NCI-H2107 (cell line): ENCODE measurements at places on chromosomes 12 and 14.

- no peak for DNase-seq
Observed at GRCh38 chr14:54804538-54805041, 98.0 kb downstream of the GCH1 start.

DNA sequence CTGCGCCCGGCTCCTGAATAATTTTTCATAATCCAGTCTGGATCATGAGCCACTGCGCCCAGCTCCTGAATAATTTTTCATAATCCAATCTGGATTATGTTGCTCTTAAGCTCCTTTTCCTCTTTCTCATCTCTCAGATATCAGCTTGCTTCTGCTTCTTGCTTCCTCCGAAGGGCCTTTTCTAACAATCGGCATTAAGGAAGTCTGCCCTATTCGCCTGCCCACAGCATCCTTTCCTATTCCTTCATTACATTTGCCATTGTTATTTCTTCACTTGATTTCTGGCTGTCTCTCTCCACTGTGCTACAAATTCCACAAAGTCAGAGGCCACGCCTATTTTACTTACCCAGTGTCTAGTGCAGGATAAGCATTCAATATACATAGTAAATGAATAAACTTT is 83.5 kb downstream of the TTC7B start:
- DNase-seq, result no peak

GRCh38 chr14:104304451-104305351 is 166.3 kb downstream of the KIF26A start:
- DNase-seq, result no peak

DNA sequence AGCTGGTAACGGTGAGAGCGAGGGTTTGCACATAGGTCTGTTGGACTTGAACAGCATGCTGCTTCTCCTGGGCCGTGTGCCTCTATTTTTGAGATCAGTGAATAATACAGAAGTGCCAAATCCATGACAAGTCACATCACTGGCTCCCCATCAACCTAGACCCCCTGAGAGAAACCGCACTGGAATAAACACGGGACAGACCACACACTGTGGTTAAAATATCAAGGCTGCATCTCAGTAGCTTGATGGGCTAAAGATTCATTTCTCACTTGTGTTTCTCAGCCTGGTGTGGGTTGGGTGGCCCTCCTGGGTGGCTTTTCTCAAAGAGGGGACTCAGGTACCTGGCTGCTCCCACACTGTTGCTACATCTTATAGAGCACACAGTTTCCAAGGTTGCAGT is 191.0 kb downstream of the DICER1 start:
- DNase-seq, result no peak

DNA sequence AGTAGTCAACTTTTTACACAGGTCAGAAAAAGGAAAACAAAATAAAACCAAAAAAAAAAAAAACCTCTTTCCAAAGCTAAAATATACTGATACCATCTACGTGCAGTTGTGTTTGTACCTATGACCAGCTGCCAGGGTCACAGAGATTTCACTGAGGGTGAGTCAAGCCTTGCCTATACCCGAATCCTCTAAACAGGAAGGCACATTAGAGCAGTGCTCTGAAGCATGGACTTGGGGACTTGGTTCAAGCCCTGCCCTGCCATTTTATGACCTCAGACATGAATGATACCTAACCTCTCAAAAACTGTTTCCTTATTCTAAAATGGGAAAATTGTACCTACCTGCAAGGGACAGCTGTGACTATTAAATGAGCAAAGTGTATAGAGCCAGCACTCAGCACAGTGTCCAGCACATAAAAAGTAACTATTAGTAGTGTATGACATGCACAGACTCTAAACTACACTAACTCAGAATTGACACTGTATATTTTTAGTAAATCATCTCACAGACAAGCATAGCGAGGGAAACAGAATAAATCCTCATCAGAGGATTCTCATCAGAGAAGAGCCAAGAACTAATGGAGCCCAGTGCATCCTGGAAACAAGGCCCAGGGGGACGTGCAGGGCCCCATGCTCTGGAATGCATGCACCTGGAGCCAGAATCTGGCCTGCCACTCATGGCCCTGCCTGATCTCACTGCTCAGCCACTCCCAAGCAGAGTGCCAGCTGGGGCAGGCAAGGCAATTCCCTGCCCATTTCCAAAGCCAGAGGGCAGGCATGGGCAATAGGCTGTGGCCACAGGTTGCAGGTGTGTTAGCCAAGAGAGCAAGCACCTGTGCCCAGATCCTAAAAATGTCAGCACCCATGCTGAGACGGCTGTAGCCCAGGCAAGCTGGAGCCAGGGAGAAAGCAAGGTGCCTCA is 57.0 kb downstream of the NT5DC3 start:
- DNase-seq, result no peak

- no peak for DNase-seq
Observed at GRCh38 chr12:24742378-24742777, 206.5 kb downstream of the BCAT1 start.

GRCh38 chr12:62436164-62436503 is 30.5 kb upstream of the MON2 start:
- no peak for DNase-seq

DNA sequence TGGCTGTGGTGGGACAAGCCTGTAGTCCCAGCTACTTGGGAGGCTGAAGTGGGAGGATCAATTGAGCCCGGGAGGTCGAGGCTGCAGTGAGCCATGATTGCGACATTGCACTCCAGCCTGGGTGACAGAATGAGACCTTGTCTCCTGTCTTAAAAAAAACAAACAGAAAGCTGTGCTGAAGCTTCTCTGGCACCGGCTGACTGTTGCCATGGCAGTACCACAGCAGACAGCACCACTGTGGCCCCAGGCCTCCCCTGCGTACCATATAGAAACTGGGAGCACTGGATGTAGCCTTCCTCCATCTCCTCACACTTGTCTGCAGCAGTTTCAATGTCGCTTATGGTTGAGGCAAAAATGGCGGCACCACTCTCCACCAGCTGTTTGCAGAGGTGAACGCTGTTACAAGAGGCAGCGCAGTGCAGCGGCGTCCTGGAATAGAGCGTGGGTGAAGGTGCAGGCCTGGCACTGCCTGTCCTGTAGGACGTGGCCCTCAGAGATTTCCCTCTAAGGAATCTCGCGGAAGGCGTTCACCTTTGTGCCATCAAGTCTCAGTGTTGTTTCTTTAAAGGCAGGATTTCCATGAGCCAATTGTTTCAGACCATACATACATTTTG is 21.9 kb downstream of the ZFYVE21 start:
- no peak for DNase-seq

DNA sequence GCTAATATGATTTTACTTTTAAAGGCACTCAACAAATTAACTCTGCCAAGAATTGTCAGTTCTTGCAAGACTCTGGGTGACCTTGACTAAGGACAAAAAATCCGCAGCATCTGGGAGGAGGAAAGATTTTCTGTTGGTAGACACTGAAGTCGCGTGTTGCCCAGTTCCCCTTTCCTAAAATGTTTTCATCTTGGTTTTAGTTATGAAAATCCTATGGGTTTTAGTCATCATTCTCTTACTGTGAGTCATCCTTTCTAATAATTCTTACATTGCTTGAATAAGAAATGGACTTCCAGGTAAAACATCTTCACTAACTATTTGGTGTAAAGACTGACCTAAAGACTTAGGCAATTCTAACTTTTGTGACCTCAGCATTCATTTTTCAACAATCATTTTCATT is 9.1 kb downstream of the GSG1 start:
- no peak for DNase-seq

DNA sequence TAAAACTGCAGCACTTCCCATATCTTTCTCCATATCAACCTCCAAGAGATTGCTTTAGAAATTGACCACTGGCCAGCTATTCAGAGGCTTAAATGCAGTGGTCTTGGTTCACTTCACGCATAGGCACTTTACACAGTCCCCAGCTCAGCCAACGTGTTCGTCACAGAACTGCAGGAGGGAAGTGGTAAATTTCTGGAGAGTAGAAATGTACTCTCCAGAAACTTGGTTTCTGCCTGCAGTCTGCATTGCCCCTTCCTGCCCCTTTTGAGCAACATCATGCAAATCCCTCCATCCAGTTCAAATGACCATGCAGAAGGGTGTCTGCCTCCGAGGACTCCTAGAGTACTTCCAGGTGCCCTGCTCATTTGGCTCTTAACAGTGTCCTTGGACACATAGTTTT is 42.7 kb upstream of the NEDD1 start:
- no peak for DNase-seq

DNA sequence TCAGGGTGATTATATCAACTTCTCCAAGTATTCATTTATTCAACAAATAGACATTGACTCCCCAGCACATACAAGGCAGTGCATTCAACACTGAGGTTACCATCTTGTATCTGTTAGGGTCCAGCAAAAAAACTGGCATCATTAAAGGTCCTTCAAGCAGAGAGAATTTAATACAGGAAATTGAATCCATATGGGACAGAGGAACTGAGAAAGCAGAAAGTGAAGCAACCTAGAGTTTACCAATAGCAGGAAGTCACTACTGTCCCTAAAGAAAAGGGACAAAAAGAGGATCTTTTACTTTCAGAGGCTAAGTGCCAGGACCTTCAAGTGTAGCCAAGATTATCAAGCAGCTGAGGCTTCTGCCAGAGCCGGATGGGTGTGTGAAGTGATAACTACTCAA is 237.8 kb upstream of the TBX3 start:
- no peak for DNase-seq

GRCh38 chr12:30643366-30643765 is 52.3 kb downstream of the IPO8 start:
- no peak for DNase-seq

DNA sequence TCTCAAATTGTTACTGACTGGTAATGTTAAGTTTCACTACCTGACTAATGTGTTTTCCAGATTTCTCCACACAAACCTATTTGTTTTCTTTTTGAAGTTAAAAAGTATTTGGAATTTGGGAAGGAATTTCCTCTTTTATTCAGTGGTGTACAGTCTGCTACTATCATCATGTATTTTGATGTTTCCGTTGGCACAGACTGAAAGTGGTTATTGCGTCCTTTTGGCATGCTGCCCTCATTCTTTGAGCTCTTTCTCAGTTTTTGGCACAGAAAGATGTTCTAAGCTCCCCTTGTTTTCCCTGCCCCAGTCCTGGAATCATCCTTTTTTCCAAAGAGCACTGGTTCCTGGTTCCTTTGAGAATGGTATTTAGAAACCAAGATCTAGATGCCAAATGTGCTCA is 31.4 kb upstream of the RTRAF start:
- no peak for DNase-seq

DNA sequence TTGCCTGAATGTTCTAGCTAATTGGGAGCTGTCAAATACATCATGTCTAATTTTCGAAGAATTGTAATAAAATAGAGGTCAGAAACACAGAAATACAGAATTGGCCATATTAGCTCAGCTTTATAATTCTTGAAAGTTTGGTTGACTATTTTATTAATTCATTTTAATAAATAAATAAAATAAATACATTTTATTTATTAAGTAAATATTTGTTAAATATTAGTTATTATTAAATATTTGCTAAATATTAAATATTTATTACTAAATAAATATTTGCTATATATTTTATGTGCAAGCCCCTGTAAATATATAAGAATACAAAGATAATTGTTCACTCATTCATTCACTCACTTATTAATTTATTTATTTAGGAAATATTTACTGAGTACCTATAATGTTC is 231.3 kb downstream of the SSPN start:
- no peak for DNase-seq

DNA sequence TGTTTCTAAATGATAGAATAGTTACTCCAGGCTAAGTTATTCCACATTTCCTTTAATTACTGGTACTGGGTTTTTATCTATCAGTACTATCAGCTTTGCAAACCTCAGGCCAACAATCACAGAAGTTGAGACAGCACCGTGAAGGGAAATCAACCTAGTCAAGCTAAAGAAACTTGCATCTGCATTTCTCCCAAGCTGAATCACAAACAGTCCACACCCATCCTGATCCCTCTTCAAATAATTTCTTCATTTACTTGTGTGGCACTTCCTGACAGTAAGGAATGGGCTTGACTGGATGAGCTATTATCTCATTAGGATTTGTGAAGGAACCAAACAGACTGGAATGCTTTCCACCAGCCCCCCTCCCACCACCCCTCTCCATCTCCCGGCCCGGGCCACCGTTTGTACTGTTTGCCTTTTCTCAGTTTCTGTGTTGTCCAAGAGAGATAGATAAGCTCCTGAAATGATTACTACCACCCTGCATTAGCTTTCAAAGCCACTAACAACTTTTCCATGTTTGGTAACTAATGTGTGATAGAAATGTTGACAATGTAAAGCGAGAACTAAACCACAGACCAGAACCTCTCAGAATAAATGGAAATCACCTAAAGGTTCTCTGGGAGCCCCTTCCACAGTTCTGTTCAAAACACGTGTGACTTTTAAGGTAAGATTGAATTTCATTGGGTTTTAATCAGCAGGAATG is 236.3 kb downstream of the SLC25A21 start:
- no peak for DNase-seq

- DNase-seq, result no peak
Observed at GRCh38 chr12:96751626-96752025, 155.4 kb upstream of the NEDD1 start.

DNA sequence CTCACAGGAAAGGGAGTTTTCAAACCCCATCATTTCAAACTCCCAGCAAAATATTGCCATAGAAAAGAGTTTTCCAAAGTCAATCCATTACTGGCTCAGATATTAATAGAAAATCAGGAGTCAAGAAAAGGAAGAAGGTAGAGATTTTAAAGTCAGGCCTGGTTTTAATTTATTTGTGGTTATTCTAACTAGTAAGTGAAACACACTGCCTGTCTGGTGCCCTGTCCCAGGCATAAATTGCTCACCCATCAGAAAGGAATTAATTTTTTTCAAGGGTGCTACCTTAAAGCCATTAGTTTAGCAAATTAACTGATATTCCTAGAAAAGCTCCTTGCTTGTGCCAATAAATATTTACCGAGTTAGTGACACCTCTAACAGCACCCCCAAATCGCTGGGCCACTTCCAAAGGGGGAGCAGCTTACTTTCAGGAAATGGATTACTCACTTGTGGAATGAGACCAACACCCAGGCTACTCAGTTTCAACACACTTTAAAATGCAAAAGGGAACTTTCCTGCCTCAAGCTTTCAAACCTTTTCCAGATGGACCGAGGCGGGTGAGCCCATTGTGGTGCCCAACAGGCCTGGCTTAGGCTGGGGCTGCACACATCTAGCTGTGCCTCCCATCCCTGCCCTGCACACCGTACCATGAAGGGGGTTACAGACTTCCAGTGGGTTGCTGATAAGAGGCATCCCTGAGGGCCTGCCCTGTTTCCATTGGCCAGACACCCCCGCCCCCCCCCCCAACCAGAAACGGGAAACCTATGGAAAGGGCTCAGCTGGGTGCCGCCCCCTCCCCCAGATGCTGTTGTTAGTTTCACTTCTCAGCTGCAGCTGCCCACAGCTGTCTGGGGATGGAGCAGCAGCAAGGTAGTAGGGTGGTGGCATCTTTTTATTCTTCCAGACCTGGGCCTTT is 117.2 kb downstream of the SAMD4A start:
- DNase-seq, result no peak
